Stimulated activated CD4-positive, alpha-beta T cell treated with anti-CD3 and anti-CD28 coated beads, Interleukin-2, amount 100 ng/mL, for 24 hours (primary cell): ENCODE measurements at places on chromosomes 4 and X.

DNA sequence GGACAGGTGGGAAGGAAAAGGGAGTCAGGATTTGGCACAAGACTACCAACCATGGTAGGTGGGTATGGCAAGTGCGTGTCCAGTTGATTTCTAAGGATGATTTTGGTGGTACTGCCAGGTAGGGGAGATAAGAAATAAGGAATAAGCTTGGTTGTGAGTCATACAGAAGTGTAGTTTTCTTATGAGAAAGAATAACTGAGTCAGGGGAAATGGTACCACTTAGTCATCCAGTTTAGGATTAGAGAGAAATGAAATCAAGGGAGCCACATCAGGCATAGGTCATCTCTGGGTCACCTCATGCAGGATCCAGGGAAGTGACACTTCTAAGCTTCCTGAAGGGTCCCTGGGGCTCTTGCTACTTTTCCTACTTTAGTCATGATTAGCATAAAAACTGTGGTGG, 107.1 kb upstream of the C1GALT1C1 start:
- DNase-seq: no peak

DNA sequence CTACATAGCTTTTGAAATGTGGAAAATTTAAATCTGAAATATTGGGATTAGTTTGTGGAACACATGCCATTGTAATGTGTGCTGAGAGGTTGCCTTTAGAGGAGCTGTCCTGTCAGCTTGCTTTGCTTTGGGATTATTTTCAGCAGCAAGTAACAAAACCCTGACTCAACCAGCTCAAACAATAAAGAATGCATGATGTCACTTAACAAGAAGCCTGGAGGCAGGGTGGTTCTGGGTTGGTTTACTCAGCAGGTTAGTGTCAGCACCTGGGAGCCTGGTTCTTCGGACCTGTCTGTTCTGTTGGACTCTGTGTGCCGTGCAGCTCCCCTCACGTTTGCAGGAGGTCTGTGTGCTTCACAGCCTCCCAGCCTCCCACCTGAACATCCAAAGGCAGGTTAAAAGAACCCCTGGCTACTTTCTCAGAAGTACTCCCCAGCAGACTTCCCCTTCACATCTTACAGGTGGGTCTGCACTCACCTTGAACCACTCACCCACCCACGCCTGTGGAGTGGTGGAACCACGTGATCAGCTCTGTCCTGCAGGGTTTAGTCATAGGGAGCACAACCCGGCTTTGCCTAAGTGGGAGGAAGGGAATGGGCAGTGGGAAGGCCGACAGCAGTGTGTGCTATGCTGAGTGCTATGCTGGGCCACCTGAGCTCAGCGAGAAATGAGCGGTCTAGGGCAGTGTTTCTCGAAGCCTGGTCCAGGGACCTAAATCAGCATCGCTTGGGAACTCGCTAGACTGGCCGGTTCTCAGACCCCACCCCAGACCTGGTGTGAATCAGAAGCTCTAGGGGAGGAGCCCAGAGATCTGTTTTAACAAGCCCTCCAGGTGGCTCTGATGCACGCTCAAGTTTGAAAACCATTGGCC, 20.4 kb downstream of the TMEM131L start:
- peak; percentile 47 for DNase-seq

DNA sequence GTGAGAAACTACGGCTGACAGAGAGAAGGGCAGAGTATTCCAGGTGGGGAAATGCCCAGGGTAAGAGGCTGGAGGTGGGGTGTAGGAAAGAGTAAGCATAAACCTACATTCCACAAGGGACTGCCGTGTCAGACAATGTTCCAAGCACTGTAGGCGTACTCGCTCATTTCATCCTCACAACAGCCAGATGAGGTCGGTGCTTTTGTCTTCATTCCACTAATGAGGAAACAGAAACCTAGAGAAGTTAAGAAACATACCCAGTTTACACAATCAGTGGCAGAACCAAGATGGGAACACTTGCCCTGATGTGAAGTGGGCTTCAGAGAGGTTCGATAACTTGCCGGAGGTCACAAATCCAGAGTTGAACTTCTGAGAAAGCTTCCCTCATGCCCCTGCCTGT, 4.6 kb downstream of the SASH3 start:
- no peak for DNase-seq

DNA sequence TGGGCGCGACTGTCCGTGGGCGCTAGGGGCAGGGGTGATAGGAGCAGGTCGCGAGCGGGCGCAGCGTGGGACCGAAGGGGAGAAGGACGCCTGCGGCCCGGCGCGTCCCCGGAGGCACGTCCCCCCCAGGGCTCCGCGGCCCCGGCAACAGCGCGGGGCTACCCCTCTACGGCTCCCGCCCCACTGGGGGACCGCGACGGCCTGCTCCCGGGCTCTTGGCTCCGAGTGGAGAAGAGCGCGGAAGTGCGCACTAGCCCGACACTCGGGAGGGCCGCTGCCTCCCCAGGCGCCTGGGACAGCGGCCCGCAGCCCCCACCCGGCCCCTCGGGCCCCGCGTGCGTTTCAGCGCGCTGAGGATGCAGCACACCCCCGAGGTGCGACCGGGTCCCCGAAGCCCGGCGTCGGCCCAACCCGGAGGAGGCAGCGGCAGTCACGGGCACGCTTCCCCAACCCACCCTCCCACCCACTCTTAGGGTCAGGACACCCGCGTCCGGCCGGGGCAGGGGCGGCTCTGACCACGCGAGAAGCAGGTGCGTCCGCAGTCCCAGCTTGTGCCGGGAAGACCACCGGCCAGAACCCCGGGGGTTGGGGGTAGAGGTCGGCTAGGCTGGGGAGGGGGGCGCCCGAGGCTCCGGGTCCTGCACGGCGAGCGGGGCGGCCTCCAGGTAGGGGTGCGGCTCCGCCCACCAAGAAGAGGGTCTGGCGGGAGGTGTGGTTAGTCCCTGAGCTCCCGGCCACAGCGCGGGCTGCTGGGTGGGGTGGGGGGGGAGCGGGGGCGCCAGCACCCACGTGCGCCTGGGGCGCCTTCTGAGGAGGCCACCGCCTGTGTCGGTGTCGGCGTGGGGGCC, 18.5 kb upstream of the NAT8L start:
- no peak for DNase-seq

GRCh38 chr4:6022607-6023288, 4.5 kb upstream of the C4orf50 start:
- DNase-seq: no peak

GRCh38 chr4:143148521-143148920, 36.2 kb upstream of the USP38 start:
- no peak for DNase-seq

GRCh38 chr4:75715105-75715799, 9.1 kb upstream of the USO1 start:
- DNase-seq: no peak

- no peak for DNase-seq
Measured at GRCh38 chr4:127500242-127500641, 132.5 kb upstream of the INTU start.

DNA sequence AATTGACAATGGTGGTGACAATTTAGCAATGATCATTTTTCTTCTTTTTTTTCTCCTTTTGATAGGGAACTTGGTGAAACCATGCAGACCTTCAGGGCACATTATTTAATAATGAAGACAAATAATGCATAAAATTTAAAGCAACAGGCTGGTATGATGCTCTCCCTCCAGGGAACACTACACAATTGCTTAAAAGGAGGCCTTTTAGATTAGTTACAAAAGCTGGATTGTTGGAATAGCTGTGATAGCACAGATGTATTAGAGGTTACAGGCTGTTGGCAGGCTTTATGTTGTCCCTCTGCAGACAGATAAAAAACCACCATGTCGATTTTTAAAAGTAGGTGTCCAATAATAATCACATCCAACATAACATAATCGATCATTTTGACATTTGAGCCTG, 307.0 kb downstream of the ADGRL3 start:
- no peak for DNase-seq

- DNase-seq: no peak
Measured at GRCh38 chr4:172777729-172778431, 390.7 kb upstream of the GALNT7 start.

- no peak for DNase-seq
Measured at GRCh38 chr4:119068529-119068962, 67.1 kb upstream of the MYOZ2 start.

- DNase-seq: no peak
Measured at GRCh38 chrX:121389976-121390714, 342.7 kb downstream of the GLUD2 start.
